T1000 (cell line): ENCODE measurements at places on chromosomes 13 and 19.

DNA sequence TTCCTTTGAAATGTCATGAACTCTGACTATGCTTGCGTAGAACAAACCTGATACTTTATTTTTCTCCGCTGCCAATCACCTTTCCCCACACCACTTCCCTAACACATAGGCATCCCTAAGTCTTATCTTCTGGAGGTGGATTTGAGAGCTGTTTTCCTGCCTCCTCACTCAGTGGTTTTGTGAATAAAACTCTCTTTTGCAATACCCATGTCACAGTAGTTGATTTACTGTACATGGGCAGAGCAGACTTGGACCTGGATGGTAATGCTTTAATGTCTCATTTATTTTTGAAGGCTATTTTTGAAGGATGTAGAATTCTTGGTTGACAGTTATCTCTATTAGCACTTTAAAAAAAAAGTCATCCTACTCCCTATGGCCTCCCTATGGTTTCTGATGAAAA lies 881.8 kb downstream of the SLITRK5 start:
- no peak for DNase-seq

DNA sequence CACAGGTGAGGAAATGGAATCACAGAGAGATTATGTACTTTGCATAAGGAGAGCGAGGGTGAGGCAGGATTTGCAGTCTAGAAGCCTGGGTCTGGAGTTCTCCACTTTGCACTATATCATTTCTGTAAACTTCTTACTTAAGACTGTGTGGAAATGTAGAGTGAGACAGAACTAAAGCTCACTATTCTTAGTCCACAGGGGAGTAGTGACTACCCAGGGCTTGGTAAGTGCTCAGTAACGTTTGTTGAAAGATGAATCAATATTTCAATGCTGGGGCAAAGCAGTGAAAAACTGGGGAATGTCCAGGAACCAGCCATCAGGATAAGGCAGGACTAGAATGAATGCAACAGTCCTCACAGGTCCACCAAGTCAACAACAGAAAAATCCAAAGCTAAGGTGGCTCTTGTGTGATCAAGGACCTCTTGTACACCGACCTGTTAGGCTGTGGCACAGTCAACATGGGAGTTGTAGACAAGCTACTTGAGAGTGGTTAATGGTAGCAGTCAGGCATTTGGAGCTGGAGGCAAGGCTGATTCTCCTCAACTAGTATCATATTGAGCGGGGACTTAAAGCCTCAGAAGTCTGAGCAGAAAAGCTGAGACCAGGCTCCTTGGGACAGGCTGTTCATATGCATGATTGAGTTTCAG lies 929 bp upstream of the TNFSF13B start:
- DNase-seq: no peak

DNA sequence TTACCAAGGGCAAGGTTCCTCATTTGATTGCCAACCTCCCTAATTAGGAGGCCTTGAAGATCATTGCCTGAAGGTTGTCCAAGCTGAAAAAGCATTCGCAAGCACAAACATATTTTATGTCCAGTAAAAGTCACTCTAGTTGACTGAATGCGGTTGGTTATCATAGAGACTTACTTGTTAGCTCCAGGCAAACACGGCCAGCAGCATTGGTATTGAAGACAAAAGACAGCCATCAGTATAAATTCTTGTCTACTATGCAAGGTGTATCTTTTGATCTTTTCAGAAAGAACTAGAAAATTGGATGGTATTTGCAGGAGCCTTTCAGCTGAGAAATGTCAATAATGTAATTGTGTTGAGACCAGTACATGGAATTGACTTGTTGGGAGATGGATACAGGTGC lies 129.9 kb downstream of the GPC6 start:
- no peak for DNase-seq

DNA sequence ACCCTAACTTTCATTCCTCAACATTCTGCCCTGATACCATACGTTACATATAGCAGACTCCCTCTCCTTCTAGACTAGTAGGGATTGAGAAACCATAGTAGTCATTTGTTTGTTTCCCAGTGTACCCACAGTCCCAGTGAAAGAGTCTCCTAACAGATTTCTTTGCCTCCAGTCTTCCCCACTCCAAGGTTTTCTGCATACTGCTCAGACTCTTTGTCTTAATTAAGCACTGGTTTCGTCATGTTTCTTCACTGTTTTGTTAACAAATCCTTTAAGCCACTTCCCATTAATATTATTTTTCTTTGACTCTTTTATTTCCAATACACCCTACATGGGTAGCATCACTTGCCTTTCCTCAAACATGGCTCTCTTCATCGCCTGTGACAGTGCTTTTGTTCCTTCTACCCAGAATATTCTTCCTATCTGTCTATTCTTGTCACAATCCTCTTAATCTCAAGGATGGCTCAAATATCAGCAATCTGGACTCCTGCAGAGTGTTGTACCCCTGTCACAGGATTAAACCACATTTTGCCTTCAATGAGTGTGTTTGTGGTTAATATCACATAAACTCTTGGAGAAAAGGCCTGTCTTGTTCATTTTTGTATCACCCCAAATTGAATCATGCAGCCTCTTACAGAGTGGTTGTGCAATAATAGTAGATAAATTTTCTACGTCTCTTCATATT lies 92.7 kb upstream of the KLF12 start:
- no peak for DNase-seq

DNA sequence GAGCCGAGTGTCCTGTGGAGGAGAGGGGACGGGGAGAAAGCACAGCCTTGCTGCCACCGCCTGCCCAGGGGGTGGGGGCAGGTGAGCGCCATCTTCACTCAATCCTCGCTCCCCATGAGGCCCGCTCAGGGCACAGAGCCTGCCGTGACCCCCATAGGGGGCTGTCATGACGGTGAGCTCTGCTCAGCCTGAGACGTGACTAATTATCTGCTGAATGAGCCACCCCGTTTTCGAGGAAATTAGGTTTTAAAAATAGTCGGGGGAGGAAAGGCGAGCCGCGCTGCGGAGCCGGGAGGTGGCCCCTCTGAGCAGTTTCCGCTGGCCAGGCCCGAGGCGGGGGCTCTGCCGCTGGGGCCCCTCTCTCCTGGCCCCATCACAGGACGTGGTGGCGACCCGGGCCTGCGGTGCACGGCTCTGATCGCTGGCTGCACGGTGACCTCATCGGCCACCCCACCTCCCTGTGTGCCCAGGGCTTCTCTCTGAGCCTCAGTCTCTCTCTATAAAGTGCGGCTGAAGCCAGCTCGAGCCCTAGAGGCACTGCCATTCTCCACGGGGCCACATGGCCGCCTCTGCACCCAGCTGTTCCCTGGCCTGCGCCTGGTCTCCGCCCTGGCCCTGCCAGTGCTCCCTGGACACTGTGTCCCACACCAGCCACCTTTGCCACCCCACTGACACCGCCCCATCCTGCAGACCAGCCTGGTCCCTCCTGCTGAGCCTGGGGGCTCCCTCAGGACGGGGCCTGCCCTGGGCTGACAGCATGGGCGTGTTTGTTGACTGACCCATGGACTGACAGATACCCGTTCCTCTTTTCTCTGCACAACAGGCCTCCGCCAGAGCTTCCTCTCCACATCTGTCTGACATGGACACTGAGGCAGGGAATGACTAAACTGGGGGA lies 28.3 kb downstream of the PIP5K1C start:
- DNase-seq: no peak

DNA sequence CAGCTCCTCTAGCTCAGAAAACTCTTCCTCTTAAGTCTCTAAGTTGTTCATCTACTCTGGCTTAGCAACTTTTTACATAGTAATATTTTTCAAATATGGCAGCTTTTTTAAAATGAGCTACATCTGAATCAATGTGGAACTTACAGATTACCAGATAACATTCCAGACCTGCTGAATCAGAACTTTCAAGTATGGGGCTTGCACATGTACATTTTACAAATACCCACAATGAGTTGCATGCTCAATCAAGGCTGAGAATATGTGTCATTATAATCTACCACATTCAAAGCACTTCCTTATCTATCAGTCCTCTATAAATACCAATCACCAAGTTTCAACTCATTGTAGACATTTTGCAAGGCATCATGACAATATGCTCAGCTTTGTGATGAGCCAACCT lies 383.1 kb downstream of the FGF14 start:
- DNase-seq: no peak

DNA sequence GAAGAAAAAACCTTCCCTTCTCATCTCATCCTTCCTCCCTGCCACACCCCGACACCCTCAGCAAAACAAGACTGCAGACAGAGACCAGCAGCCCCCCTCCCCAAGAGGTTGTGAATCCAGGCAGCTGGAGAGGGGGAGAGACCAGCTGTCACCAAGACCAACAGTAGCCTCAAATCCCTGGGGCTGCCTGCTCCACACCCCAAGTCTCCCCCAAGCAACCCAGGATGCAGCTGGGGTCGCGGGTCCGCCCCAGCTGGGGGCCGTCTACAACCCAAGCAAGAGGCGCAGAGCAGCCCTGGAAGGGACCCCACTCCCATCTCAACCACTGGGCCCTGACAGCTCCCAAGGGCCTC lies 7.1 kb downstream of the KLF16 start:
- no peak for DNase-seq

DNA sequence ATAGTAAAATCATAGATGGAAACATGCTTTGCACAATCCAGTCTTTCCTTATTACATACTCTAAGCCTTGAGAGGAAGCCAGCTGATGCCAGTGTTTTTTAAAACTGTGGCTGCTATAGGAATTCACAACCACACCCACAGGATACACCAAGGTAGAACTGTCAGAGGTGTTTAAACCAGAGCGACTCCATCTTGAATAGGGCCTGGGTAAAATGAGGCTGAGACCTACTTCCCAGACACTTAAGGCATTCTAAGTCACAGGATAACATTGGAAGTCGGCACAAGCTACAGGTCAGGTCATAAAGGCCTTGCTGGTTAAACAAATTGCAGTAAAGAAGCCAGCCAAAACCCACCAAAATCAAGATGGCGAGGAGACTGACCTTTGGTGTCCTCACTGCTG lies 1.7 kb downstream of the SCGB2B2 start:
- no peak for DNase-seq

- DNase-seq: no peak
Measured at GRCh38 chr19:49932731-49933131, 3.4 kb upstream of the NUP62 start.

DNA sequence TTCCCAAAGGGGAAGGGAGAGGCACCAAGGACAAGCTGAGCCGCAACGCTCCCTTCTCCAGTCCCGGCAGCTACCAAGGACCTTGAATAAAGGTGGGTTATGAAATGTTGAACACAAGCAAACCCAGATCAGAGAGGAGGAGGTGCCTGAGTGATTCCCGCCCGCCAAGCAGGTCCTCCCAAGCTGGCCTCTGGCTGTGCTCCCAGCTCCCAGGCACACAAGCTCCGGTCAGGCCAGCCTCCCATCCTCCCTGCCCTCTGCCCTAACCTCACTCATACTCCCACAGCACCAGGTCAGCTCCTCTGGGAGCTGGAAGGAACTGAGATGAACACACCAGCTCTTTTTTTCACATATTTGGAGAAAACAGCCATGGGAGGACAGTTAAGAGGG lies 3.7 kb downstream of the NAPA start:
- no peak for DNase-seq

DNA sequence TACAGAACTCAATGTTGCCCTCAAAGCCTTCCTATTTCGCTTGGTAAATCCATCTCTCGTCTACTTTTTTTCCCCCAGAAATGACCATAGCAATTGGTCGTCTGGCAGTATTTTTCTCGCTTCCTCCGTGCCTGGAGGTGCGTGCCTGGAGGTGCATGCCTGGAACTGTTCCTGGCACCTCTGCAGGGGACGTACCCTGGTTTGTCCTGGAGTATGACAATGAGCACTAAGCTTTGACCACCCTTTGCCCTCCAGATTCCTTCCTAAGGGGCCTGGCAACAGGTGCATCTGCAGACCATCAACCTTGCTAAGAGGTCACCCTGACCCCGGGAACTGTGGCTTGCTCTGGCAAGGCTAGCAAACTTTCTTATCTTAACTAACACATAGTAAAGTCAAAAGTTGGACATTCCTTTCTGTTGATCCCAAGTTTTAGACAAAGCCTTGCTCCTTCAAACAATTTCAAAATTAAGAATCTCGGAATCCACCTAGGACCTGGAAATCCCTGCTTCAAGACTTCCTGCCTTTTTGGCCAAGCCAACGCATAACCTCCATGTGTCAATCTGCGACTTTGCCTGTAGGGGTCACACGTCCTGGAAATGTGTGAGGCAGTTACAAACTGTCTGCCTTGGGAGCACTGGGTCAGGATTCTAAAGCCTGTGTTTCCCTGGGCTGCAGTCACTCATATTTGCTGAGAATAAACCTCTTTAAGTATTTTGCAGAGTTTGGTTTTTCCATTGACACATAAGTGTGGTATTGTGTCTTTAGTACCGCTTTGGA lies 28.8 kb upstream of the TUBGCP3 start:
- DNase-seq: no peak

DNA sequence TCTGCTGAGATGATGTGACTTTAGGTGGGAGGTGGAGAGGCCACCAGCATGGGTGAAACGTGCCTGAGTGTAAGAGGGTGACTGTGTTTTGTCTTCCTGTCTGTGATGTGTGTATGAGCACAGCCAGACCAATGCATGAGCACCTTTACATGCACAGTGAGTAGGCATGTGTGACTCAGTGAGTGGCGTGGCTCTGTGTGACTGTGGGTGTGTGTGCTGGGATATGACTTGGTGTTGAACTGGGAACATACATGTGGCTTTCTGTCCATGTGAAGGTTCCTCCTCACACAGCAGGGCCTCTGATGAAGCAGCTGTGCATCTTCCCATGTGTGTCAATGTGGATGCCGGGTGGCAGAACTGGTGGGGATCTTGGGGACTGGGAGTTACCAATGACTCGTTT lies 19.9 kb upstream of the LGALS13 start:
- no peak for DNase-seq

- no peak for DNase-seq
Measured at GRCh38 chr19:4800591-4801081, 9.1 kb downstream of the FEM1A start.

DNA sequence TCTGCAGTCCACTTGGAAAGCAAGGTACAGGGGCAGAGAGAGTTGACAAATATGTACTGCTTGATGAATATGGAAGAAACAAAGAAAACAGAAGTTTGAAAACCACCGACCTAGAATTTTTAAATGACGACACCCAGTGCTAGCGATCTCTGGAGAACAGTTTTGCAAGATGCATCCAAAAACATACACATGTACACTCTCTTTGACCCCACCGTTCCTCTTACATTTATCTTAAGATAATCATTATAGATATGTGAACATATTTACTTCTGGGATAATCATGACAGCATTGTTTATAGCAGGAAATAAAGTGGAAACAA lies 40.8 kb upstream of the IGSF23 start:
- no peak for DNase-seq
